ENCODE measurements at places on chromosomes 7 and 10. TPM values are rescaled to one million over a fixed set of nuclear protein-coding genes. Genes with fewer than 3 reads are reported as not detected.
A peak's percentile ranks its signal among the peaks of the same experiment; 100 is the strongest.

GRCh38 chr10:88227342-88228018, 355.6 kb downstream of the RNLS start:
- DNase-seq: peak; percentile 61

DNA sequence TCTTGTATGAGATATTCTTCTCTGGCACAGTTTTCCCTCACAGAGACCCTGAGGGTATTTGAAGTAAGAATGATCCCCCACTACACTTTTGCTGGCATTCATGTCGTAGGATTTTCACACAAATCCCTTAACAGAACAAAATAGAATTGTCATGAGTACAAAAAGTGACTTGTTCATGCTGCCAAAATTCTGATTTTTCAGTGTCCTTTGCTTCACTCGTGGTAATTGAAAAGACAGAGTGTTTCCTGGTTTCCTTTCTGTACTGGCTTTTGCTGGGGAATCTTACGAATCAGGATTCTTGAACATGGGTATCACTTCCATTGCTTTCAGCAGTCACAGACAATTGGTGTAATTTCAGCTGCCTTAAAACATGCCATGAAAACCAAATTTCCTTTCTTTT, 756.3 kb downstream of the REEP3 start:
- DNase-seq: no peak

DNA sequence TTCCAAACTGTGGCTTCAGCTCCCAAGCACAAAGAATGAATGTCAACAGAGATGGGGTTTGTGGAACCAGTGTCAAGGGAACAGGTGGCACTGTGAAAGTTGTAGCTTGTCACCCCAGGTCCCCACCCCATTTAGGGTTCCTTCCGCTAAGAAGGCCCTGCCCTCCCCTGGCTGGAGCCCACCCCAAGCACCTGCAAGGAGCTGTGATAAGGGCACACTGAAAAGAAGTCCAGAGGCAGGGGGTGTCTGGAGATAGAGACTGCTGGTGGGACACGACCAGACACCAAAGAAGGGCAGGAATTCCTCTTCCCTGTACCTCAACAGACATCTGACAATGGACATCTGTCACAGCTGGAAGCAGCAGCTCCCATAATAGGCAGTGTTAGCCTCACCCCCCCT, 4.5 kb downstream of the GRID1 start:
- DNase-seq: no peak

GRCh38 chr10:122746408-122746807, 46.8 kb upstream of the C10orf120 start:
- DNase-seq: no peak

GRCh38 chr7:50629238-50629901, 64.2 kb upstream of the DDC start:
- no peak for DNase-seq

DNA sequence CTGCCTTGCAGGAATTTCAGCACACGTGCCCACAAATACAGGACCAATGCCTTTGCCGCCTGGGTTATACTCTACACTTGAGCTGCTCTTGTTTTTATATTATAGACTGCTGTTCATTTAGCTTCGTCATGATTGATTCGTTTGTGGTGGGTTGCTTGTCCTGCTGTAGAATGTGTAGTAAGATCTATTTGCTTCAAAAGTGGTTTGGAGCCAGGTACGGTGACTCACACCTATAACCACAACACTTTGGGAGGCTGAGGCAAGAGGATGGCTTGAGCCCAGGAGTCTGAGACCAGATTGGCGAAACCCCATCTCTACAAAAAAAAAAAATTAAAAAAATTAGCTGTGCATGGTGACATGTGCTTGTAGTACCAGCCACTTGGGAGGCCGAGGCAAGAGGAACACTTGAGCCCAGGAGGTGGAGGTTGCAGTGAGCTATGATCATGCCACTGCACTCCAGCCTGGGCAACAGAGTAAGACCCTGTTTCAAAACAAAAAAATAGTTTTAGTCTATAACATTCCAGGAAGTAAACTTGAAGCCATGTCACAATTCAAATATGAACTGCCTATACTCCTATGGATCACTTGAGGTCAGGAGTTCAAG, 9.0 kb upstream of the RHBDD2 start:
- no peak for DNase-seq

DNA sequence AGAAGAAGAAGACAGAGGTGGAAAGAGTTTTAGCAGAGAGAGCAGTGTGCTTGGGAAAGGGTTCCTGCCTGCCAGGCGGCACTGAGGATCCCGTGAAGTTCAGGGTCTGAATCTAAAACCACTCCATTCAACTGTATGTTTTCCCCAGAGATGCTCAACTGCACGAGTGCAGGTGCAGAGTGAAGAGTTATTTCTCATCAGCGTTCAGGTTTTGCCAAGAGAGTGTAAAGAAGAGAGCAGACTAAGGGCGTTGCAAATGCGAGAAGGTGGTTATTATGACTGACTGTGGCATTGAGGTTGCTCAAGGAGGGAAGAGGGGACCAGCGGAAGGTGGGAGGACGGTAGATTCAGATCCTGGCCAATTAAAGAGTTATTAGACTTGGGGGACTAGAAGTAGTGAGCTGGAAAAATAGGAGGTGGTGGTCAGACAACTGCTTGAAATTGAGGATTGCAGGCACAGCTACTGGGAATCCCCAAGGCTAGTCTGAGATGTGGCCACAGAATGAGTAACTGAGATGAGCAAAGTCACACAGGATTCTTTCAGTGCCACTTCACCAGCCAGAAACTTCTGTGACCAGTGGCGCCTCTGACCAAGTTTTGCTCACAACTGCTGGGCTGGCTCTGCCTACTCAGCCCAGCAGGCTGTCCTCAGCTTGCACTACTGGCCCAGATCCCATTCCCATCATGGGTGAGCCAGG, 29.1 kb downstream of the STRA8 start:
- no peak for DNase-seq

DNAH11 gene
- 0.30 TPM for polyA plus RNA-seq

CFAP69 gene
- polyA plus RNA-seq: 3.0 TPM
